GF-D8 (cell line): ENCODE measurements at places on chromosomes 5 and 9.
A peak's percentile ranks its signal among the peaks of the same experiment; 100 is the strongest.

GRCh38 chr5:141758310-141758998, 76.4 kb upstream of the ARAP3 start:
- DNase-seq = no peak

DNA sequence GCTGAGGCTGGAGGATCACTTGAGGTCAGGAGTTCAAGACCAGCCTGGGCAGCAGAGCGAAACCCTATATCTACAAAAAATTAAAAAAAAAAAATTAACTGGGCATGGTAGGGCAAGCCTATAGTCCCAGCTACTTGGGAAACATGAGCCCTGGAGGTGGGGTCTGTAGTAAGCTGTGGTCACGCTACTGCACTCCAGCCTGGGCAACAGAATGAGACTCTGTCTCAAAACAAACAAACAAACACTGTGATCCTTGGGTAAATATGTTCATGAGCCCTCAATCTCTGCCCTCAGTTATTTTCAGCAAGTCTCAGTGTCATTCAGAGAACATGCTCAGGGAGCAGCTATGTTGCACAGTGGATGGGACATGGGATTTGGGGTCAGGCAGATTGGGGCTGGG, 76.2 kb downstream of the PTTG1 start:
- no peak for DNase-seq

DNA sequence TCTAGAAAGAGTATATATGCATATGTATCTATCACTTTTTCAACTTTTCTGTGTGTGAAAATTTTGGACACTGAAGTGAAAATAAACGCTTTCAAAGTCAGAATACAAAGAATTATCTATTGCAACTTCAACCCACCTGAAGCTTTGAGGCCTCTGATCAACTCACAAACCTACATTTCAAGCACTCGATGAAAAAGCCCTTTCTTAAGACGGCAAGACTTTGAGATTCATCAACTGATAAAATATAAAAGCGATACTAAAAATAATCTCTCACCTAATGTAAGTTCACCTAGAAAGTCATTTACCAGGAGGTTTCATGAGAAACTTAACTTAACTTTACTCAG, 1.2 kb downstream of the GOLPH3 start:
- no peak for DNase-seq

DNA sequence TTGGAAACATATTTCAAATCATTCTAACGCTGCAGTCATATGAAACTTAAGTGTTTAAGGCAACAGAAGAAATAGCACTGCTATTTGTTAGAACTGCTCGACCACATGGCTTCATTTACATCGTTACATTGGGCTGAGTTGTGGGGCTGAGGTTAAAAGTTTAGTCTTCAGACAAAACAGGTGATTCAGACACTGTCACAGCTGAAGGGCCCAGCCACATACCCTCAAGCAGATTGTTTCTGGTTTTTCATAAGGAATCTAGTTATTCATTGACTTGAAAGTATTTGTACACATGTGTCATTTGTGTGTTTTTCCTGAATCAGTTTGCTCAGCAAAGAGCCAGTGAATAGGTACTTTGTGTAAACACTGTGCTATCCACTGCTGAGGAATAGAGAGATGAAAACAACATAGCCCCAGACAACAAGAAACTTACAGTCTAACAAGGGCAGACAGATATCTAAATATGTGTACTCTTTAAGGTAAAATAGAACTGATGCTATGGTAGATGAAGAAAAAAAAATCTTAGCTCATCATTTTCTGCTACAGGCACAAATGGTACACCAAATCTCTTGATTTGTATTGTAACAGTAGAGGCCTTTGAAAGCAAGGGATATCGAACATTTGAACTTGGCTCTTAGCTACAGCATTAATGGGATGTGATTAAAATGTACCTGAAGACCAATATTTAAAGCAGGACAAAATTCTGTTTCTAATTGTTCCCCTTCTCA, 357.6 kb upstream of the RPS23 start:
- no peak for DNase-seq

DNA sequence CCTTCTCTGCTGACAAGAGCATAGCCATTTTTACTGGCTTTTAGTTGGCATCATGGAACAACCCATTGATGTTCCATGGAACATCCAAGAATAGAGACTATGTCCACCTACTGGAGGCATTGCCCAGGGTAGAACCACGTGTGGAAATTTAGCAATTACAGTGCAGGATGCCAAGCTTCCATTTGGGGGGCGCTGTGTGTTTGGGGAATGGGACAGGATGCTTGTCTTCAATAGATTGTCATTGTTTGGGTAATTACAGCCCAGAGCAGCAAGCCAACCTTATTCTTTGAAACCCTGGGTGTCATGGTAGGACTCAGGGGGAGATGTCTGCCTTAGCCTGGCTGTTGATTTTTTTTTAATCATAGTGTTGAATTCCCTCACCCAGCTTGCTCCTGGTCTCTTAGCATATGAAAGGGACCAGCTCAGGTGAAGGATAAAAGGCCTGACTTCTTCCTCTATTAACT, 171.1 kb downstream of the DOCK2 start:
- DNase-seq = no peak

DNA sequence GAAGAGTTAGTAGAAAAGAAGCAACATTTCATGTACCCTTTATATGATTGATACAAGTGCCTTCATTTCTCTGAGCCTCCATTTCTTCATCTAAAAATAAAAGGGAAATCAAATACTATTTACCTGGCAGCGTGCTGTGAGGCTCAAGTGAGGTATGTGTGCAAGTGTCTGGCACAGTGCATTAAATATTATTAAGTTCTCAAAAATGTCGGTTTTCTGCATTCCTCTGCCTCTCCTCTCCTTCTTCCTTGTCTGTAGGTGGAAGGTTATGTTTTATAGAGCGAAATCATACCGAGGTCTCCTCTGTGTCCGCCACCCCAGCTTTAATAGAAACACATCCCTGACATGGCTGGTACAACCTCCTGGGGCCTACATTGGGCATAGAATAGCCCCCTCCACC, 93.0 kb downstream of the FGF18 start:
- no peak for DNase-seq

DNA sequence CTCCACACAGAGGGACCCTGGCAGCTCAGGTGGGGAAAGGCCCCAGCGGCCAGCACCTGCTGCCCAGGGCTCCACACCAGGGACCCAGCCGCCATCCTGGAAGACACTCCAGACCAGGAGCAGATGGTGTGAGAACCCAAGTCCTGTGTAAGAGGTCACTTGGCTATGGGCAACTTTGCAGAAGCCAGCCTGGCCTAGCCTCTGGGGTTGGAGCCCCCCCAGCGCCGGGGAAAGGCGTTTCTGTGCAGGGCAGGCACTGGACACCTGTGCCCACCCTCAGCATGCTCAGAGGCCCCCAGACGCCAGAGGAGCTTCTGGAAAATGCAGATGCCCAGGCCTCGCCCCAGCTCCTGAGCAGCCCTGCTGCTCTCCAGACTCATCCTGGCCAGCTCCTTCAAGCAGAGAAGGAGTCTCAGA, 34.0 kb downstream of the RASGEF1C start:
- DNase-seq = no peak

DNA sequence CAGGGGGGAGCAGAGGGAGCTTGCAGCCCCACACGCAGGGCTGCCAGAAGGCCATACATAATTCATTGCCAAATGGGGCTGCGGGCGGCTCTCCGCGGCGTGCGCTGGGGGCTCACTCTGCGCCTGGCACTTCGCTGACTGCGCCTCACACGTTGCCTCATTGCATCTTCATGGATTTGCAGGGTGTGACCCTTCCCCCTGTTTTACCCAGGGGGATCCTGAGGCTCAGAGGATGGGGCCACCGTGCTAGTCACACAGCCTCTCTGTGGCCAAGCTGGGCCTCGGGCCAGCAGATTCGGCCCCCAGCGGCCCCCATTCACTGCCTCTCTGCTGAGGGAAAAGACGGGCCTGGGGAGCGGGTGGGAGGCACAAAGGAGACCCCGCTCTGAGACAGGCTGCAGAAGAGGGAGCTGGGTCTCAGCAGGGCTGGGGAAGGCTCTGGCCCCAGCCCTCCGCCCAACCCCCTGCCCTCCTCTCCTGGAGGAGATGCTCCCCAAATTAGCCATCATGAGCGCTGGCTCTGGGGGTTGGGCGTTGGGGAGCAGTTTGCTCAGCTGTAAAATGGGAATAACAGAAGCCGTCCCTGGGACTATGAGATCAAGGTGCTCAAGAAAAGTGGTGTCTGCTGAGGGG, 115.5 kb downstream of the C9orf50 start:
- no peak for DNase-seq

- no peak for DNase-seq
These were observed 179.9 kb downstream of the GAS1 start for GRCh38 chr9:86767373-86767772.

DNA sequence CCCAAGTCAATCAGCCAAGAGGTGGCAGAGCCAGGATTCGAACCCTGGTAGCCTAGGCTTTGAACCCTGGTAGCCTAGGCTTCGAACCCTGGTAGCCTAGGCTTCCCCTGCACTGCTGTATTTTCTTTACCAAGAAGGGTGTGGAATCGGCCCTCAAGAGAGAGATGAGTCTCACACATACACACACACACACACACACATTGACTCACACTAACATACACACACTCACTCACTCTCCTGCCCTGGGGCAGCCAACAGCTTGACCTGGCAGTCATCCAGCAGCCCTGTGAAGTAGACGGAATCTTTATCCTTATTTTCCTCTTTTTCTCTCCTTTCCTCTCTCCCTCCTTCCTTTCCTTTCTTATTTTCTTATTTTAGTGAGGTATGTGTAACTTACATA, 55.4 kb upstream of the RPL26L1 start:
- DNase-seq = no peak

DNA sequence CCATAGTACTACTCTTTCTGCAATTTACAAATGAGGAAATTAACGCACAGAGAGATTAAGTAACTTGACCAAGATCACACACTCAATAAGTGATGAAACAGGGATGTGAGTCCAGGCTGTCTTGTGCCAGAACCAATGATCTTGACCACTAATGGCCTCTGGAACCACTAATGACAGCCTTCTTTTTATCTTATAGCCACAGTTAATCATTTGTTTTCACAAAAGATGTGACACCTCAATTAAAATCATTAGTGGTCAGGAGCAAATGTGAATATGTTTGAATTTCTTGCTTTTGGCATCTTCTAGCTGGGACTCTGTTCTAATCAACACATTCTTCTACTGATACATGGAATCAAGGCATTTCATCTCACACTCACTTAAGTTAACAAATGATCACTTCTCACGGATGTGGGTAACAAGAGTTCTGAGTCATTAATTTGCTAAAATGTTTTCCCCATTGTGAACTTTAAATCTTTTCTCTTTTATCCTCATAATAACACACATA, 102.7 kb upstream of the CD180 start:
- no peak for DNase-seq

DNA sequence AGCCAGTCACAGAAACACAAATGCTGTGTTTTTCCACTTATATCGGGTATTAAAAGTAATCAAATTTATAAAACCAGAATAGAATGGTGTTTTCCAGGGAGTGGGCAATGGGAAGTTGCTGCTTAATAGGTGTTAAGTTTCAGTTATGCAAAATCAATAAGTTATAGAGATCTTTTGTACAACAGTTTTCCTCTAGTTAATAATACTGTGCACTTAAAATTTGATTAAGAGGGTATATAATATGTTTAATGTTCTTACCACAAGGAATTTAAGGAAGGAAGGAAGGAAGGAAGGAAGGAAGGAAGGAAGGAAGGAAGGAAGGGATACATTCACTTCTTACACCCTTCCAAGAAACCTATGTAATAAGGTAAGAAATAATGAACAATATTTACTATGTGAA, 867.7 kb upstream of the CDH6 start:
- DNase-seq = no peak

GRCh38 chr9:34514816-34515215, 8.0 kb downstream of the ENHO start:
- no peak for DNase-seq

GRCh38 chr5:151243564-151243963, 9.4 kb upstream of the GM2A start:
- DNase-seq = no peak

GRCh38 chr9:136931611-136932130, 12.9 kb downstream of the FBXW5 start:
- DNase-seq = no peak

DNA sequence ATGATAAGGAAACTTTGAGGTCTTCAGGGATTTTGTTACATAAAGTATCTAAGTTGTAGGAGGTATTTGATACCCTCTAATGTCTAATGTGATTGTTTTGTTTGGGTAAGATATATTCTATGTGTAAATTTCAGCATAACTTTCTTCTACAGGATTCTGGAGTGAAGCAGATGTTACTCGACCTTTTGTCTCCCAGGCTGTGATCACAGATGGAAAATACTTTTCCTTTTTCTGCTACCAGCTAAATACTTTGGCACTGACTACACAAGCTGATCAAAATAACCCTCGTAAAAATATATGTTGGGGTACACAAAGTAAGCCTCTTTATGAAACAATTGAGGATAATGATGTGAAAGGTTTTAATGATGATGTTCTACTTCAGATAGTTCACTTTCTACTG, 6.0 kb downstream of the MRPS30 start:
- no peak for DNase-seq

DNA sequence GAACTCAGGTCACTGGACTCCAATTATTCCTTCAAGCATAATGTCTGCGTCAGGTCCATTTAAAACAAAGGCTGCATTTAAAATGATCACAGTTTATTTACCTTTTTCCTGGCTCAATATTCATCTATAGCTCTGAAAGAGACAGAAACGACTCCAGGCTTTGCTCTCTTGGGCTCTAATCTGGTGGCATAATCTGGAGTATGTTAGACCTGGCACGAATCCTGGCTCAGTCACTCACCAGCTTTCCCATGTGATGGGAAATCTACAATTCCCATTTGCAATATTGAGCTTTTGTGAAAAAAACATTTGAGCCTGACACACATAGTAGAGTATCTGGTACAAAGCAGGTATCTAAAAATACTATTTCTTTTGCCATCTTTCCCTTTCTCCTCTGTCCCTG, 155.8 kb downstream of the SEMA6A start:
- DNase-seq = no peak

- no peak for DNase-seq
These were observed 13.4 kb downstream of the CEP72 start for GRCh38 chr5:625516-625915.

- DNase-seq = peak; percentile 5
These were observed 57.4 kb upstream of the PRSS3 start for GRCh38 chr9:33737811-33738606.

DNA sequence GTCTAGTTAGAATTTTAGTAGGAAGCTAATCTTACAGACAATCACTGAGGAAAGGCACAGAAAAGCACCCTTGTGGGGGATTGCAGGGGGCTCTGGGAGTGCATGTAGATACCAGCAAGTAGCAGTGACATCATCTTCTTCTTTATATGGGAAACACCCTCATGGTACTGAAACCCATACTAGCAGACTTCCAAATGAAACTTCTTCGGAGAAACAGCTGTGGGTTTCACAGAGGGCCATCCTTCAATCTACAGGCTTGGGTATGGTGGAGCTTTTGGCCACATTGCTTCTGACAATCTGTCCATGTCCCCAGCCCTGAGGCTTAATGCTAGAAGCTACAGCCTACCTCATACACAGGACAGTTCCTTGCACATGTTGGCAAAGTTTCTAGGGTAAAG, 165.2 kb upstream of the NFIB start:
- DNase-seq = no peak

DNA sequence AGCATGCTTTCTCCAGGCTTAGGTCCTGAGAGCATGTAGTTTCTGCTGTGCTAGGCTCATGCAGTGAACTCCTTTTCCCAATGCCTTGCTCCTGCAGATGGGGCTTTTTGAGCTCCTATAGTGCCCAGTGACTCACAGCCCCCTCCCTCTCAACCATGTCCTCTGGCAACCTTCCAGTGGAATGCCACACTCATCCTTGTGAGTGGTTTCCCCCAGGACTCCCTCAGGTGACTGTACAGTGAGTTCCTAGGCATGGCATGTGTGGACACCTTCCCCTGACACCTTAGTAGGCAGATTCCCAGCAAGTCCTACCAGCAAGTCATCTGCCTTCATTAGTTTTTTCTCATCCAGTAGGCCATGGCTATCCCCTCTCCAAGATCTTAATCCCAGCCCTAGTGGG, 72.4 kb upstream of the CXCL14 start:
- DNase-seq = no peak
